ENCODE measurements at places on chromosomes 11 and 22.

DNA sequence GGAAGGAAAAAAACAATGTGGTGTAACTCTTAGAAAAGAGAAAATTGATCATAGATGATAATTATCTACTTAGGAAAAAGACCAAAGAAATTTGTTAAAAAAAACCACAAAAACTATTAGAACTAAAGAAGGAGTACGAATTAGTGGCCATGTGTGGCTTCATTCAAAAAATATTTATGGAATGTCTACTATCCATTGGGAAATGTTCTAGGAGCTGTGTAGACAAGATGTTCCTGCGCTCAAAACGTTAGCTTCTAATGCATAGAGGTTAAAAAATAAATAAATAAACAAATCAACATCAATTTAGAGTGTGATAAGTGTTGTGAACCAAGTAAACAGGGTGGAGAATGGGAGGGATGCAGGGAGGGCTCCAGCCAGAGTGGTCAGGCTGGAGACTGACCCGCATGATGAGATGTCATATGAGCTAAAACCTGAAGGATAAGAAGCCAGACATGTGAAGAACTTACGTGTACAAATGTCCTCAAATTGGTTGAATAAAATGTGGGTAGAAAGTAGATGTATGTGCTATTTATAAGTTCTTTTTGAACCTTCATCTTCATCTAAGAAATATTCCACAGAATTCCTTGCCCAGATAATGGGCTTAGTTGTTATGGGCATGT is 4.3 kb upstream of the EXPH5 start:
- DNase-seq = no peak

DNA sequence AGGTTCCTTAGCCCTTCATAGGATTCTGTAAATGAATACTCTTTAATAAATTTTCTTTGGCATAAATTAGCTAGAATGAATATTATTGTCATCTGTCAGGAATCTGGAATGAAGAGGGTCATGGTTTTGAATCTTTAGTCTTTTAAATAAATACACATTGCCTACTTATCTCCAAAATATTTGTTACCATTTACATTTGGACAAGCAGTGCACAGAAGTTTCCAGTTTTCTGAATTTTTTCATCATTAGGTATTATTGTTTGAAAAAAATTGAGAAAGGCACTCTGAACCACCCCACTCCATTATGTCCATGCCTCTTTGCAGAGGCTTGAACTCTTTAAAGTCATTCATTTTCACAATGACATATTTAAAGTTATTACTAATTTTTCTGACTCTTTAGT is 549.0 kb upstream of the LUZP2 start:
- DNase-seq = no peak

- peak; percentile 66 for DNase-seq
These were observed 90.4 kb upstream of the SHISAL1 start for GRCh38 chr22:44403166-44403565.

DNA sequence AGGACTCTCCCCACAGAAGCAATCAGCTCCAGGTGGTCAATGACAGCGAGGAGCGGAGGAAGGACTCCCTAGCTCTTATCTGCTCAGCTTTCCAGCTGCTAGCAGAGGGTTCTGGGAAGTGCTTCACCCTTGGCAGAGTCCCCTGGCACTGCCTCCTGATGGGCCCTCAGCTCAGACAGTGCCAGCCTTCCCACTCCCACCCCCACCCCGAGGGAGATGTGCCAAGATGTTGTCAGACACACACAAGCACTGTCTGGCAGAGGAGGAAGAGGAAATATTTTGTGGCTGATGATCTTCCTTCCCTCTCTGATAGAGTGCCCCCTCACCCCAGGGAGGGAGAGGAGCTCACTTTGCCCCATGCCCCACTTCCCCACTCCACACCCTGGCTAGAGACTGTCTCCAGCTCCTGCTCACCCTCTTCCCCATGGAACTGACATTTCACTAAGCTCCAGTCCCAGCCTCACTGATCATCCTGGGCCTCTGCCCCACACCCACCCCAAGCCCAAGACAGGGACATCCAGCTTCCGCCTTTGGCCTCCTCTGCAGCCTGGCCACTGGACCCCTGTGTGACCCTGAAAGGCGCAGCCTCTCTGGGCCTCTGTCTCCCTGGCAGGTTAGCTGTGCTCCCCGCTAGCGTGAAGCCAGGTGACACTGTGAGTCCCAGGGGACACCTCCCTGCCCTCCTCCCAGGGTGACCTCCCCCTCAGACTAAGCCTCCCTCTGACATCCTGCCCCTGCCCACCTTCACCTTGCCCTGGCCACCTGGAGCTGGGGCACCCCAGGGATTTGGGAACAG is 44.5 kb downstream of the SLCO2B1 start:
- peak; percentile 73 for DNase-seq

GRCh38 chr22:30675436-30675835 is 7.8 kb upstream of the DUSP18 start:
- no peak for DNase-seq

GRCh38 chr11:86068138-86068871 is 579 bp downstream of the PICALM start:
- DNase-seq = peak; percentile 73

DNA sequence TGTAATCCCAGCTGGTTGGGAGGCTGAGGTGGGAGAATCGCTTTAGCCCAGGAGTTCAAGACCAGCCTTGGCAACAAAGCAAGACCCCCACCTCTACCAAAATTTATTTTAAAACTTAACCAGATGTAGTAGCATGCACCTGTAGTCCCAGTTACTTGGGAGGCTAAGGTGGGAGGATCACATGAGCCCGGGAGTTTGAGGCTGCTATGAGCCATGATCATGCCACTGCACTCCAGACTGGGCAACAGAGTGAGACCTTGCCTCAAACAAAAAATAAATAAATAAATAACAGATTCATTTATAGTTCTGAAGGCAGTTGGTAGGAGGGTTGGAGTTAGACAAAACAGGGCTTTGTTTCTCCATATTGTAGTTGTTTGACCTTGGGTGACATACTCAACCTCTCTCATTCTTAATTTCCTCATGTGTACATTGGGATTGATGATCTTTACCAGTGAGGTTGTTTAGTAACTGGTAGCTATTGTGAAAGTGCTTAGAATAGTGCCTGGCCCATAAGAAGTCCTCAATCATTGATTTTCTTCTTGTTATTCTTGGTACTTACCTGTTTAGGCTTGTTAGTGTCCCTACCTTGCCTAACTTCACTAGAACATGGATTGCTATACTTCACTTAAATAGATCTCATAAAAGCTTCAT is 79.1 kb downstream of the EMSY start:
- no peak for DNase-seq

DNA sequence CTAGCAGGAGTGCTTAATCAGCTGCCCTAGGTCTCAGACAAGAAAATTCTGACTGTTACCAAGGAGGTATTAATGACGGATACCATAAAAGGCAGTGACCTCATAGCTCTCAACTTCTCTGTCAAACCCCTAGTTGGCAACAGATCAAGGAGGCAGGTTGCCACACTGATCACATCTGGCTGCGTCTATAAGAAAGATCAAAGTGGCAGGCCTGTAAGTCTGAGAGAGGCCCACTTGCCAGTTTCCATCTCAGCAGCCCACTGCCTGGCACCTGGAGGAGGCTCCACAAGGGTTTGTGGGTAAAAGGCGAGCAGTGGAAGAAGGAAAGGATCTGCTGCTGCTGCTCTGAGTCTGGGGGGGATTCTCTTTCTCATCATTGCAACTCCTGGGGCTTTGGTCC is 239.6 kb upstream of the MPPED2 start:
- DNase-seq = no peak

GRCh38 chr11:48096588-48097525 is 116.5 kb downstream of the PTPRJ start:
- DNase-seq = no peak

DNA sequence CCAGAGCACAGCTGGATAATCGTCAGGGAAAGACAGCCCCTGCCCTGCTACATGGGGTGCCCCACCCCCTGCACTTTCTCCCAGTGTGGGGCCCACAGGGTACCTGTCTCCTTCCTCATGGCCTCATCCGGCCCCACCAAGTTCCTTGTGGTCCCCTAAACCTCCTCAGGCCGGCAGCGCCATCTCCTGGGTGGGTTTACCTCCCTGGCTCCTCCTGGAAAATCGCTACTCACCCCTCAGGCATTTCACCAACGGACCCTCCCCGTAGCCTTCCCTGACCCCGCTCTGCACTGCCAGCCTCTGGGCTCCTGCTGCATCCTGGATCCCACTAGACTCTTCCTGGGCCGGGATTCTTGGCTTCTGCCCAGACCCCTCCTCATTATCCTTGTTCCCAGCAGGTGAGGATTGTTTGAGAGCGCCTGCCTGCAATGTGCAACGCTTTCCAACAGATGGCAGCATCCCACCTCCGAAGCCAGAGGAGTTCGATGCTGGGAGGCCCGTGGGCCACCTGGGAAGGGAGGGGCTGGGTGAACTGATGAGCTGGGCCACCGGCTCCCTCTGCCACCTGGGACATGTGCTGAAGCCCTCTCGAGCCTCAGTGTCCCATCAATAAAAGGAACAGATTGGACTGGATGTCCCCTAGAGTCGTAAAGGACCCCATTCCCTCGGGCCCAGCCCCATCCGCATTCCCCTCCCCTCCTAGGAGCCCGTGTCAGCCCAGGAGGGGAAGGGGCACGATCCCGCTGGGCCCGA is 44.2 kb upstream of the TTLL12 start:
- peak; percentile 95 for DNase-seq

DNA sequence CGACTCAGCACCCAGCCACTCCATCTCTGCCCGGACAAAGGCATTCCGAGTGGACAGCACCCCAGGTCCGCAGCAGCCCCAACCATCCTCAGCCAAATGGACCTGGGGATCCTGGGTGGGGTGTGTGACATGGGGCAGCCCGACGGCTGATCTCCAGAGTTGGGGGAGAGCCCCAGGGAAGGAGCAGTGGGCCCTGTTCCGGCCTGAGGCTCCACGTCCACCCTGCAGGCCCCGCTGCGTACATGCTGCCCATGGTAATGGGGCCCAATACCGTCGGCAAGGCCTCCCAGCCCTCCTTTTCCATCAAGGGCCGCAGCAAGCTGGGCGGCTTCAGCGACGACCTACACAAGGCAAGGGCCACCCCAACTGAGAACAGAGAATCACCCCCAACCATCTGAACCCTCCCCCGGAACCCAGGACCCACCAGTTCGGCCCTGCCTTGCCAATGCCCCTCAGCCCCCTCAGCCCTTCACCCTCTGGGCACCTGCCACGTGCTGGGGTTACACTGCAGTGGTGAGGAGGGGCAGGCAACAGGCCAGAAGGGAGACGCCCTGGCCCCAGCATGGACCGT is 5.4 kb downstream of the SCGB1C1 start:
- DNase-seq = peak; percentile 77

- DNase-seq = peak; percentile 94
These were observed 849 bp downstream of the TCF20 start for GRCh38 chr22:42269432-42270175.

GRCh38 chr11:22879630-22880029 is 19.4 kb upstream of the CCDC179 start:
- DNase-seq = peak; percentile 38

DNA sequence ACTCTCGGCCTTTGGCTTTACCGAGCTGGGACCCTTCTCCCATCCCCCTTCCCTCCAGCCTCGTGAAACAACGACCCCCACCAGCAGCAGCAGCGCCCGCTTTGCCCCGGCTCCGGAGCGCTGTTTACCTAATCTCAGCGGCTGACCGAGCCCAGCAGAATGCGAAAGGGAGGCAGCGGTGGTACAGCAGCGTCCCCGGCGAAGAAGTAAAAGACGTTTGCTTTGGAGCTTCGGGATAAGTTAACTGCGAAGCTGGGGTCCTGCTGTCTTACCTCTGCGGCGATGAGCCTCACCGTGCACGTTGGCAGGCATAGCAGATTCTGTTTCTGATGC is 2.0 kb upstream of the LARGE1 start:
- peak; percentile 38 for DNase-seq

DNA sequence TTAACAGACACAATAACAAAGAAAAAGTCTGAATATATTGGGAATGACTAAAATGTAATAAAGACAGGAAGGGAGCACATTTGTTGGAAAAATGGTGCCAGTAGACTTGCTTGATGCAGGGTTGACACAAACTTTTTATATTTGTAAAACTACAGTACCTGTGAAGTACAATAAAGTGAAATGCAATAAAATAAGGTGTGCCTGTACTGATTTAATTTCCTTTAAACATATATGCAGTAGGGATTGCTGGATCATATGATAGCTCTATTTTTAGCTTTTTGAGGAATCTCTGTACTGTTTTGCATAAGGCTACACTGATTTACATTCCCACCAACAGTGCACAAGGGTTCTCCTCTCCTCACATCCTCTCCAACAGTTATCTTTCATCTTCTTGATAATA is 12.3 kb upstream of the GLYATL2 start:
- no peak for DNase-seq

DNA sequence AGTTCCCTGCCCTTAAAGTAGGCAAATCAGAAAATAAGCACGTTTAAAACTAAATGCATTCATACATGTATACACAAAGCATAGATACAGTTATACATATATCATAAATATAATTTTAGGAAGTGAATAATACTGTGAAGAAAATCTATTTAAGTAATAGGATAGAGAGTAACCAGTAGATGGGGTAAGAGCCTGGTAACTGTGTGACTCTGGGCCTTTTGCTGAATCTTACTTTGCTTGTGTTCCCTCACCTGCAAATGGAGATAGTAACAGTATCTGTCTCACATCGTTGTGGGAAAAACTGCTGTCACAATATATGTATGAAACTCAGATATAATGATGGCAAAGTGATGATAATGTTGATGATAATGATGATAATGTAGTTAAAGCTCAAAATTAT is 29.9 kb downstream of the MS4A2 start:
- DNase-seq = no peak

GRCh38 chr11:15775015-15775541 is 581.3 kb downstream of the SOX6 start:
- DNase-seq = peak; percentile 52

GRCh38 chr11:118609380-118610224 is 2.2 kb downstream of the PHLDB1 start:
- no peak for DNase-seq

DNA sequence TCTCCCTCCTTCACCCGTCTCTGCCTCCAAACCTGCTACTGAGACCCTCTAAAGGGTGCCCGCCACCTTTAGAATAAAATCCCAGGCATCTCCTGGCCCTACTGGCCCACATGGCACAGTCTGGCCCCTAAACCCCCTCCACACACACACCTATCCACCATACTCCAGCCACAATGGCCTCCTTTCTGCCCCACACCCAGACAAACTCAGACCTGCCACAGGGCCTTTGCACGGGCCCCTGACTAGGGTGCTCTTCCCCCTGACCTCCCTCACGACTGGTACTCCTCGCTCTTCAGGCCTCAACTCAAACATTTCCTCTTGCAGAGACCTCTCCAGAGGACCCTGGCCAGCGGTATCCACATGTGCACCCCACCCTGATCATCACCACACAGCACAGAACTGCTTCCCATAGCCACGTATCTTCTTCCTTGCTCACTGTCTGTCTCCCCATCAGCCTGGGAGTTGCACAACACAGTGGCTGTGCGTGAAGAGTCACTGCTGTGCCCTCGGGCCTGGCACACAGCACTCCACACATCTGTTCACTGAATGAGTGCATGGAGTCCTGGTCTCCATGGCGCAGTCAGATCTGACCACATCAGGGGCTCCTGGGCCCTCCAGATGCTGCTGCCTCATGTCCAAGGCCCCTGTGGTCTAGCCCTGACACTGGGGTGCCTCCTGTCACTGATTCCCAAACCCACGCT is 66.2 kb upstream of the TCF20 start:
- DNase-seq = no peak

GRCh38 chr22:44167501-44167900 is 13.2 kb upstream of the PARVG start:
- no peak for DNase-seq

GRCh38 chr11:15525582-15525981 is 410.9 kb downstream of the INSC start:
- DNase-seq = no peak

All from osteoblast (primary cell).